NCI-H1417 treated with DMSO at 0.1 percent for 48 hours (cell line): ENCODE measurements at places on chromosomes 13 and 19.
A peak's percentile ranks its signal among the peaks of the same experiment; 100 is the strongest.

DNA sequence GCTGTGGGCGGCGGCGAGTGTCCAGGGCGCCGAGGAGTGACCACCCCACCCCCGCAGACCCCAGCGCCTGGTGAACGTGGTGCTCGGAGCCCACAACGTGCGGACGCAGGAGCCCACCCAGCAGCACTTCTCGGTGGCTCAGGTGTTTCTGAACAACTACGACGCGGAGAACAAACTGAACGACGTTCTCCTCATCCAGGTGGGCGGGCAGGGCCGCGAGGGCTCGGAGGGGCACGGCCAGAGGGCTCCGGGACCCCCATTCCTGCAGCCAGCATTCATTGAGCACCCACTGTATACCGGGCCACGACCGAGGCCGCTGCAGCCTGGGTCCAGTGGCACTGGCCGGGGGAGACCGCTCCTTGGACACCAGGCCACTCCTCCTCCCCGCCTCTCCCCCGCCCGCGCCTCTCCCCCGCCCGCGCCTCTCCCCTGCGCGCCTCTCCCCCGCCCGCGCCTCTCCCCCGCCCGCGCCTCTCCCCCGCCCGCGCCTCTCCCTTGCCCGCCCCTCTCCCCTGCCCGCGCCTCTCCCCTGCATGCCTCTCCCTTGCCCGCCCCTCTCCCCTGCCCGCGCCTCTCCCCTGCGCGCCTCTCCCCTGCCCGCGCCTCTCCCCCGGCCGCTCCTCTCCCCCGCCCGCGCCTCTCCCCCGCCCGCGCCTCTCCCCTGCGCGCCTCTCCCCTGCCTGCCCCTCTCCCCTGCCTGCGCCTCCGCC, 3.2 kb downstream of the PRTN3 start:
- no peak for DNase-seq

DNA sequence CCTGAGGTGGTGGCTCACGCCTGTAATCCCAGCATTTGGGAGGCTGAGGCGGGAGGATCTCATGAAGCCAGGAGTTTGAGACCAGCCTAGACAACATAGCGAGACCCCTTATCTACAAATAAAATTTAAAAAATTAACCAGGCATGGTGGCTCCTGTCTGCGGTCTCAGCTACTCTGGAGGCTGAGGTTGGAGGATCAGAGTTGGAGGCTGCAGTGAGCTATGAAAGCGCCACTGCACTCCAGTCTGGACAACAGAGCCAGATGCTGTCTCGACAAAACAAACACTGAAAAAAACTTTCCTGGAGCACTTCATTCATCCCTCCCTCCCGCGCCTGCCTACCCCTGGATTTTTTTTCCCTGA, 665 bp upstream of the ATG4D start:
- DNase-seq: no peak

DNA sequence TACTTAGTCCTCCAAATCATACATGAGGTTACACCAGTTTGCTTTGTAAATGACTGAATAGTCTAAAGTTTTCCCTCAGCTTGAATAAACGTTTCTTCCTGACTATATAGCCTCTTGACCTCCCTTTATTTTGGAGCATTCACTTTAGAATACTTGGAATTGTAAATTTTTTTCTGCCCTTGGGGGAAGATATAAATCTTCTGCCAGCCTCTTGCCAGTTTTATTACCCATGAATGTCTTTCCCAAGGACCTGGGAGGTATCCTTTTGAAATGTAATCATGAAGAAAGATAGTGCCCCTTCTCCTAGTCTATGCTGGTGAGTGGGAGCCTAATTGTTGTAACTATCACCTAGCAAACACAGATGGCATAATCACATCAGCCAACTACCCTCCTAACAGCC, 2033.9 kb upstream of the PCDH20 start:
- DNase-seq: peak; percentile 19

DNA sequence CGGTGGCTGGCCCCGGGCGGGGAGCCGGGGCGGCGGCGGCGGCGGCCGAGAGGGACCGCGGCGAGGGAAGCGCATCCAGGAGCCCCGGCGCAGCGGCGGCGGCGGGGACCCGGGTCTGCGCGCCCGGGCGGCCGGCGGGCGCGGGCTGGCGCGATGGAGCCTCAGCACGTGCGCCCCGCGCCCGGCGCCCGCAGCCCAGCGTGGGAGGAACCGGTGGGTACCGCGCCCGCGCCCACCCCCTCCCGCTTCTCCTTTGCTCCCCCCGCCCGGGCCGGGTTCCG, 7.8 kb upstream of the DGKH start:
- no peak for DNase-seq

DNA sequence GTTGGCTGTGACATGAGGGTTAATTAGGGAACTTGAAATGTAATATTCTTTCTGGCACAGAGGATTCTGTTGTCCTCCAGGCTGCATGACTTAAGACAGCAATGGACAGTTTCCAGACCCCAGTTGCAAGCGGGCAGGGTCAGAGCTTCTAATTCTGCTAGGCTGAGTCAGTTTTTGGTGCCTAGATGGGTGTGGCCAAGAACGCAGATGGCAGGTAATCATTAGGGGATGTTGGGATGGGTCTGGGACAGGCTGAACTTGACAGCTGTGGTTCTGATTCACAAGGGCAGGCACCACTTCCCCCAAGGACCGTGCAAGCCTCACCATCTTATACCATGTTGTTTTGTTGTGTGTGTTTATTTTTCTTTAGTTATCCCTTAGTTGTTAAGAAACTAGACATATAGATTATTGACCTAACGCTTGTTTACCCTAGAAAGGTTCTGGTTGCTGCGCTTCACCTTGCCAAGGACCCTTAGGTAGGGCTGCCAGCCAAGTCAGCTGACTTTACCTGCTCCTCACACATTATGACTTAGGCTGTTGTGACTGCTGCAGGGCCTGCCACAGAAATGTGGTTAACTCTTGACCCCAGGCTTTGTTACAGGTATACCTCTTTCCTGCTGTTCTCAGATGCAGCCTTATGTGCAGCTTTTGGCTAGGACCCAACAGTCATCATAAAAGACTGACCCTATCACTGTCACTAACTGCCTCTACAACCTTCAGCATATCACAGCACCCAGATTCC, 117.7 kb upstream of the KLF12 start:
- no peak for DNase-seq
